ENCODE measurements at places on chromosomes 2 and 18.

DNA sequence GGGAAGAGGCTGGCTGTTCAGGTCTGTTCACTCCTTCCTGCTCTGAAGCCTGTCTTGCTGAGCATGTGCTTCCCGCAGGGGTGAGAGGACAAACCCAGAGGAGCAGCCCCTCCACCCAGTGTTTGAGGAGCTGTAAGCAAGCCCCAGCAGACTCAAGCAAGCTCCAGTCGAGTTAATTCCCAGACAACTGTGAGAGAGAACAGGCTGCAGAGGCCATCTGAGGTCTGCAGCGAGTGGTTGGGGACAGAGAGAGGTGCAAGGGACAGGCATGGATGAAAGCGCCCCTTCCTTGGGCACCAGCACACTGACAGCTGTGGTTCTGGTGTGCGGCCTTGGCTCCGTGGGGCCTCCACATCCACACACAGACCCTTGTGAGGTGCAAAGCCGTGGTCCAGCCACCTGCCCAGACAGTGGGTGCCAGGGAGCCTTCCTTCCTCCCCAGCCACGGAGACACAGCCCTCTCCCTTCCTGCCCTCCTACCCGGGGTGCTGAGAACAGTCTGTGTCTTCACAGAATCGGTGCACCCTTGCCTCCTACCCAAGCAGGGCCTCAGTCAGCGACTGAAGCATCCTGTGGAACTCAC lies 36.2 kb downstream of the MAL start:
- DNase-seq = no peak

- DNase-seq = no peak
Measured at GRCh38 chr2:138012082-138012481, 47.8 kb downstream of the HNMT start.

GRCh38 chr2:164178835-164179465 lies 442.3 kb downstream of the GRB14 start:
- DNase-seq = no peak

DNA sequence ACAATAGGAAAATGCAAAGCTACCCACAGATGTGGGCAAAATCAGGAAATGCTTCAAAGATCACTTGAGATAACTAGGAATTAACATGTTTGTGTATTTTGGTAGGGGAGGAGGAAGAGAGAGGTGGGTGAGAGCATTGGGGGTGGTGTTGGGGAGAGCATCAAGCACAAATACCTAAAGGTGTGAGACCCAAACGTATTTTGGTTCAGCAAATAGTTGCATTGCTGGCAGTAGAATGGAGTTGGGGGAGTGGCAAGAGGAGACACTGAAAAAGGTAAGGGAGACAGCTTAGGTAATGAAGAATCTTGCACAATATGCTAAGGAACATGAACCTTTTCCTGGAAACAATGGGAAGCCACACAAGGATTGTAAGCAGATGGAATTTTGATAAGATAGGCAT lies 1.5 kb upstream of the PELI1 start:
- DNase-seq = no peak

All from stimulated activated CD8-positive, alpha-beta memory T cell treated with anti-CD3 and anti-CD28 coated beads, Interleukin-15, amount 100 ng/mL, for 1 hour (primary cell).